ENCODE measurements at places on chromosomes 11 and 22.

GRCh38 chr22:30889996-30890480 lies 78.5 kb downstream of the MORC2 start:
- DNase-seq = no peak

GRCh38 chr22:35987487-35987886 lies 41.1 kb downstream of the RBFOX2 start:
- DNase-seq = no peak

DNA sequence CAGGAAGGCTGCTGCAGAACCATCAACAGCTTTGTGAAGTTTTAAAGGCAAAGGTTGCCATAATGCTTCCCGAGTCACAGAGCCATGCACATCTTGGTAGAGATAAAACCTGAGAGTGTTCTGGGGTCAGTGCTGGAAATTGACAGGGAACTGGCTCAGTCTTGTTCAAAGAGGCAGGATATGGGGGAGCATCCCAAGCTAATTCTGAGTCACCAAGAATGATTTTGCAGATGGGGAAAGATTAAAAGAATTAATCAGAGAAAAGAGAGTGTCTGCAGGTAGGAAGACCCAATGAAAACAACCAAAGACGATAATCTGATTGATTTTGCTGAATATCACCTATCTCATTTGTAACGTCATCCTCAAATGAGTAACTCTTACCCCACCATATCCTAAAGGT lies 99.9 kb upstream of the CD44 start:
- DNase-seq = no peak

- no peak for DNase-seq
Measured at GRCh38 chr11:88651556-88651955, 314.0 kb upstream of the CTSC start.

GRCh38 chr11:72379384-72380131 lies 54.8 kb downstream of the CLPB start:
- no peak for DNase-seq

- DNase-seq = peak; percentile 49
Measured at GRCh38 chr11:63919267-63920125, 2.5 kb upstream of the RCOR2 start.

DNA sequence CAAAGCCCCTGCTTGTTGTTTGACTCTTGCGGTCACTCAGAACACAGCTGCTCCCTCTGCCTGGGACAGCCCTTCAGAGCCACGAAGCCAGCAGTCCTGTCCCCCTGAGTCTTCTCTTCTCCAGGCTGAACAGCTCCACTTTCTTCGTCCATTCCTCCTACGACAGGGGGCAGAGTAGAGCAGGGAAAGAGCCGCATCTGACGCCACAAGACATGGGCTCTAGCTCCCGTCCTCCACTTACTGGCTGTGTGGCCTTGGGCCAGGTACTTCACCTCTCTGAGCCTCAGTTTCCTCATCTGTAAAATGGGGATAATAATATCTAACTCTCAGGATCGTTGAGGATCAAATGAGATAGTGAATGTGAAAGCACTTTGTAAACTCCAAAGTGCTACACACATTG lies 29.9 kb downstream of the CHRDL2 start:
- no peak for DNase-seq

DNA sequence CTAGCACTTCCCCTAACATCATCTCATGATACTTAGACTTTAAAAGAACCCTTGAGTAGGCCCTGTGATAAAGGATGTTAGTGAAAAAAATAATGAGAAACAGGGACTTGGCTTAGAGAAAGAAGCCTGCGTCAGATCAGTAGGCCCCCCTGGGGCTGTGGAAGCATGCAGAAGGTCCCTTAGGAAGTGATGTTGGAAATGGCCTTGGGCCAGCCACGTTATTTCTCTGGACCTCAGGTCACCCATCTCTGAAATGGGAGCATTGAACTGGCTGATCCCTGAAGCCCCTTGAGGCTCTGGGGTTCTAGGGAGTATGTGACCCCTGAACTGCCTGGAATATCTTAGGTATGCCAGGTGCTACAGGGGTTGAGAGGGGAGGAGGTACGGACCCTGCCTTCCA lies 40.2 kb downstream of the MCM5 start:
- no peak for DNase-seq

DNA sequence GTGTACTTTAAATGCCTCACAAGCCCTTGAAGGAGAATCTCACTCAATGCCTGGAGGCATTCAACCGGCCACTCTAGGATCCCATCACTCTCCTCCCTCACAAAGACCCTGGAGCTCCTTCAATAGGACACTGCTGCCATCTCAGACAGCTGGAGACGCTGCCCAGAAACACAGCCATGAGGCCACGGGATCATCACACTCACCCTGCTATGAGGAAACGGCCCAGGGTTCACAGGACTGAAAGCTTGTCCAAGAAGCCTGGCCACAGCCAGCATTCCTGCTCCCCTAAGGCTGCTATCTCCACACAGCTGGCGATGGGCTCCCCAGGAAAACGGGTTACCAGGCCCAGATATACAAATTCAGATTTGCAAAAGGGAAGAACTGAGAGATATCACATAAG lies 13.2 kb downstream of the CARS1 start:
- no peak for DNase-seq

- DNase-seq = no peak
Measured at GRCh38 chr11:31828217-31828616, 17.1 kb upstream of the PAX6 start.

GRCh38 chr22:24208012-24208749 lies 26.9 kb downstream of the SUSD2 start:
- no peak for DNase-seq

- no peak for DNase-seq
Measured at GRCh38 chr11:69799582-69799981, 19.6 kb downstream of the FGF3 start.

DNA sequence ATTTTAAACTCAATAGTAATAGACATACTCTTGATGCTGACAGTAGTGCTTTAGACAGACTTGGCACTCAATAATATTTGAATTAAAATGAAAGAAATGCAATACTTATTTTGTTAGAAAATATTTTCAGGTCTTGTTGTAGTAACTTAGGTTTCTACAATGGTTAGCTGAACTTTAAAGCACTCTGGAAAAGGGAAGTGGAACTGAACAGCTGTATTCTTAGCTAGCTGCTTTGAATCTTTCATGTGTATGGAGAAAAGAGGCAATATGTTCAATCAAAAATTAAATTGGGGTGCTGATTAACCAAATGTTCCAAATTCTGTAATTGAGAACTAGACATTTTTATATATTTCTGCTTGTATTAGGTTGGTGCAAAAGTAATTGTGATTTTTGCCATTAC lies 517.9 kb upstream of the RAG2 start:
- no peak for DNase-seq

GRCh38 chr11:82494988-82495432 lies 238.7 kb downstream of the FAM181B start:
- no peak for DNase-seq

- DNase-seq = no peak
Measured at GRCh38 chr22:37749831-37750595, 53.2 kb downstream of the TRIOBP start.
